Neural cell (in vitro differentiated cells): ENCODE measurements at places on chromosomes 6 and 20. TPM values are rescaled to one million over a fixed set of nuclear protein-coding genes. Genes with fewer than 3 reads are reported as not detected.

Gene OTOR
- not detected in 2 replicates for polyA plus RNA-seq

Gene HLA-DOA
- 0.07 TPM in 1 of 2 replicates, not detected in the other for polyA plus RNA-seq

Gene CCN2
- 1.5 and 2.3 TPM in 2 replicates for polyA plus RNA-seq

Gene RAET1L
- polyA plus RNA-seq, result not detected in 2 replicates

Gene TREM2
- not detected in 2 replicates for polyA plus RNA-seq

Gene EYA4
- polyA plus RNA-seq, result 2.6 and 2.9 TPM in 2 replicates

Gene RIMS4
- 40.6 and 47.2 TPM in 2 replicates for polyA plus RNA-seq

Gene CCN6
- polyA plus RNA-seq, result not detected in 2 replicates

Gene NKX2-2
- not detected in 2 replicates for polyA plus RNA-seq

Gene HS3ST5
- polyA plus RNA-seq, result not detected in 2 replicates

Gene HLA-DRB1
- not detected in 2 replicates for polyA plus RNA-seq
